ENCODE measurements at places on chromosomes 2 and 18.
A peak's percentile ranks its signal among the peaks of the same experiment; 100 is the strongest.

DNA sequence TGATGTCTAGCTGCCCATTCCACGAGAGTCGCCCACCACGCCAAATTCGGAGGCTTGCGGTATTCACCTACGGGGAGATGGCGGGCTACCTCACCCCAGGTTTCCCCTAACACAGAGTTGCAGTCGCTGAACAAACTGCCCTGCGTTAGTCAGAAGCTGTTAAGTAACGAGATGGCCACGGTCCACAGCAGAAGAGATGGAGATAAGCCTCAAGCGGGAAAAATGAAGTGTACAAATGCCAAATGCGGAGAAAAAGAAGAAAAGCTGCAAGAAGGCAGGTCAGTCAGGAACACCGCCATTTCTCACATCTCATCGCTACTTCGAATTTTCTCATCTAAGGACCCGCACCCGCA, 425 bp downstream of the ASB3 start:
- peak; percentile 8 for DNase-seq

DNA sequence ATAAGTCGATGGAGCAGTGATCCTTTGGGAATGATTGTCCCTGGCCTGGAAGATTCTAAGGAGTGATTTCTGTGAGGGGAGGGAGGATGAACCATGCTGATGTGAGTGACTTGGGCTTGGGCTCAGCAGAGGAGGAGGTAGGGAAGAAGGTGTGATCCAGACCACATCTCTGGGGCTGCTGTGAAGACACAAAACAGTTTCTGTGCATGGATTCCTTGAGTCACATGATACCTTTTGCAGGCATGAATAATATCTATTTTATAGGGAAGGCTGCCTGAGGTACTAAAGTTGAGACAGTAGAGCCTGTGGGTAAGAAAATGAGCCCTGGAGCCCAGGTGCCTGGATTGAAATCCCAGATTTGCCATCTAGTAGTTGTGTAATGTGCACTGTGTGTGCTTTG, 29.8 kb downstream of the SLC1A4 start:
- DNase-seq: no peak

- DNase-seq: no peak
Measured at GRCh38 chr2:172085460-172086159, at the start of gene DLX1. TSS of gene DLX1 (plus strand) at chr2:172085507. CDS start at chr2:172085678, 171 bp downstream.

DNA sequence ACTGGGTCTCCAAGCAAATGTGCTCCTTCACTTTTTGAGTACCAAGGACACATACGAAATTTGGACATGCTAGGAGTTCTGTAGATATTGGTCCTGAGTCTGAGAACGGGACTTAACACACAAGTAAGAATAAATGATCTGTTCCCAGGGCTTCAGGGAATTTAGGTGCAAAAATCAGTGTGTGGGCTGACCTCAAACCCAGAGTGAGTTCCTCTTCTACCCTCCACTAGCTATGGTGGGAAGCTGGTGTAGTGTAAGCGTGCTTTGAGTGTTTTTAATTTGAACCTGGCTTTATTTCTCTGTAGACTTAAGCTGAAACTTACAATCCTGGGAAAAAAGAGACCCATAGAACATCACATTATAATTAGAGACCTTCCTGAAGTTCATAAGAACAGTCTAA, 50.5 kb downstream of the MYO3B start:
- no peak for DNase-seq

- DNase-seq: no peak
Measured at GRCh38 chr2:211494085-211494484, 937.7 kb downstream of the CPS1 start.

DNA sequence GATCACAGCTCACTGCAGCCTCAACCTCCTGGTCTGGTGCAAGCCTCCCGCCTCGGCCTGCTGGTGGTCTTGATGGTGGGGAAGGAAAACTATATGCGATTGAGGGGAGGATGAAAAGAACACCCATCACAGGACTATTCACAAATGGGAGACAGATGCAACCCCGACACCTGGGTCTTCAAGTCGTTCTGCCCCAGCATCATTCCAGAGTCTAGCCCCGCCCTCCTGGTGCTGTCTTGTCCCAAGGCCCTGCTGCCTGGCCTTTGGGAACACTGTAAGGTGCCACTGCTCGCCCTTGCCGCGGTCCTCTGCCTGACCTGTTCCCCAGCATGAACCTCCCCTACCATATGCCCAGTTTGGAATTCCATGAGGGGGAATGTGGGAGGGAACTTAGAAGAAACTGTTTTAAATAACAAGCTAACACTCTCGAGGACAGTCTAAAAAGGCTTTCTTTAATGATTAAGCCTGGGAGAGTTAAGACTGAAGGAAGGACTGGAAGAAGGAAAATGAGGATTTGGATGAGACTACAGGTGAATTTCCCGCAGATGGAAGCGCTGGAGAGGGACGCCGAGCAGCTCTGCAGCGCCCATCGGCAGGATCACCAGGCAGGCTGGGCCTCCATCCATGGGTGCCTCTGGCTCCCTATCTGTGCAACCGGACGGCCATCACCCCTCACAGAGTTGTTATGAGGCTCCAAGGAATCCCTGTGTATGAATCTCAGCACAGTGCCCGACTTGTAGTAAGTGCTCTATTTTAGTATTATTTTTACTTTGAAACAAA, 75.0 kb downstream of the MEX3C start:
- no peak for DNase-seq

DNA sequence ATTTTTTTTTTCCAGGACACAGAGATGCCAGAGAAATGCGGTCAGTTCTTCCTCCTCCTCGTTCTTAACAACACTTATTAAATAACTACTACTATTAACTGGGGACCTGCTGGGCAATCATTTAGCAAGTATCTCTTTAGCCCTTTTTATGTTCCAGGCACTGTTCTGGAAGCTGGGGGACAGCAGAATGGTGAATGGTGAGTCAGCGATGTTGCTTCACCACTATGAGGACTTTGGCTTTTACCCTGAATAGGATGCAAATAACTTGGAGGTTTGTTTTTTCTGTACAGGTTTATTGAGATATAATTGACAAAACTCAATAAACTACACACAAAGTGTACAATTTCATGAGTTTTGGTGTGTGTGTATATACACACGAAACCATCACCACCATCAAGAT, 179.9 kb upstream of the MSH6 start:
- no peak for DNase-seq

DNA sequence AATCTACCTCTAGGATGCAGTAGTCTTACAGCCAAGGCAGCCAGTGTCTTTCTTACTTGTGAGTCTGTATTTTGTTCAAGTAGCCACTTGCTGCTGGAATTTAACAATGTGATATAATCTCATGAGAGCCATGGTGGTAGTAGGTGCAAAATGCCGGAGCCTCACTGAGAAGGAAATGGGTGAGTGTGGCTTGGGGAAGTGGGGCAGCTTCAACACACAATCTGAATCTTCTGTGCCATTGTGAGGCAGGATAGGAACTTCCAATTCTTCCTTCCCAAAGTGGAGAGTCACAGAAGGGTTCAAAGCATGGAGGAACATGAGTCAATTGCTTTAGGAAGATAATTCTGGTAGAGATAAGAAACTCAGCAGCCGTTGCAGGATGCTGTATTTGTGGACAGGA, 158.7 kb upstream of the APCDD1 start:
- no peak for DNase-seq

DNA sequence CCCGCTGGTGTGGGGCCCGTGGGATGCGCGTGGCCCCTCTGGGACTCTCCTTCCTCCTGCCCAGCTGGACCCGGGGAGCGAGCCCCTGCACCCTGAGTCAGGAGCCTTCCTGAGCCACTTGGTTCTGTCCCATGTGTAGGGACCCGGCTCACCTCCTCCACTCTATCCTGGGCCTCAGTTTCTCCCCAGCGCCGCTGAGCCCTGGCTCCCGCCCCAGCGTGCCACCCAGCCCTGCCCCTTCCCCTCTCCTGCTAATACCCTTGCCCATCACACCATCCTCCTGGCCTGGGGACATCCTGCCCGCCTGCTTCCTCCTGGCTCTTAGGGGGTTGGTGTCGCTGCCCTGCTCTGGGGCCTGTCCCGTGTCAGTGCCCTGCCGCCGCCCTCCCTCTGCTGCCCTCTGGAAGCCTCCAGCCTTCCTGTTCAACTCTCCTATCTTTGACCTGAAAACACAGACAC, 24.8 kb downstream of the GPC1 start:
- DNase-seq: no peak

DNA sequence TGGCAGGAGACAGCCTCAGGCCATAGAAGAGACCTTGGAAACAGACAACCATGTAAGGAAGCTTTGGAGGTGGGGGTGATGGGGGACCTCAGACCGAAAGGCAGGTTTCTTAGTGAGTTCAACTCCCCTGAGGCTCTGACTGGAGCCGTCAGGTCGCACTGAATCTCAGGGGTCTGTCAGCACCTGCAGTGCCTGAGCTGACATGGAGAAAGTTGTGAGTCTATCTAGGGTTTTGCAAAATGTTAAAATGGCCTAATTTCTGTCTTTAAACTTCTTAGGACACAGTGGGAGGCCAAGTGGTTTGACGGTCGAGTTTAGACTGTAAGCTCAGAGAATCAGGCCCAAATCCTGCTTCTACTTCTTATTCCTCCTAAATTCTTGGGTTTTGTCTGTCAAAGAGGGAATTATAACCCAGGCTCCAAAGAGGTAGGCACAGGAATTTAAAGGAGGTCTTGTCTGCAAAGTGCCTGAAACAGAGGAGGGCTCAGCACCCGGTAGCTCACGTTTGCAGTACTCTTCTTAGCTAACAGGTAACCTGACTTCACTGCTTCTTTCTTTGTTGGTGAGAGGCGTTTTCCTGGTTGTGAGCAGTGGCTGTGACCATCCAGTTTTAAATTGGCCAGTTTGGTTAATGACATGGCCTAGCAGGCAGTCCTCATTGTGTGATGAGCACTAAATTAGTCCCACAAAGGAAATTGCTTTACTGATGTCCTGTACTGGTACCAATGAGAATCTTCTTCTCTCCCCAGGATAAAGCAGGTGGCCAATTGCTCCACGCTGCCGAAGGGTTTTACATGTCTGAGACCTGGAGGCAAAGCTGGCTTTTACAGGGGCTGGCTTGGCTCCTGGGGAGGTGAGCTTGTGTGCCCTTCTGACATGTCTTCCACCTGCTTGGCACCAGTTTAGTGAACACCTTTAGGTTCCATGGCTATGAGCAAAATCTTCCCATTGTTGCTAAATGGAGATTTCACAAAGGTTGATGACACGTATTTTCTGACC, 95.7 kb downstream of the MYCN start:
- no peak for DNase-seq

- no peak for DNase-seq
Measured at GRCh38 chr2:206968134-206969086, 29.1 kb downstream of the CPO start.

DNA sequence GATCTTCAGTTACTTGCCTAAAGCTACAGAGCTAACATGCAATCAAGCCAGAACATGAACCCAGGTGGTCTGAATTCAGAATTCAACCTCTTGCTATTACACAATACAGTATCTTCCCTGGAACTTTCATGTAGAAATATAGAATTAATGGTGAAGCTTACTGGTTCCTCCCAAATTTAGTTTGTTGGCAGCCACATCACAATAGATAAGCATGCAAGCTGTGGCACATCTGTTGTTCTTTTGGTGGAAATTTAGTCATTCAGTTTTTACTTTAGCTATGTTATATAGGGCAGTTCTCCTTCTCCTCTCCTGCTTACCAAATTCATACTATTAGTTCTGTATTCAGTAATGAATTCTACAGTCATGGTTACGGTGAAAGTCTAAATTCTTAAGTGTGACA, 101.0 kb upstream of the RNF152 start:
- no peak for DNase-seq

DNA sequence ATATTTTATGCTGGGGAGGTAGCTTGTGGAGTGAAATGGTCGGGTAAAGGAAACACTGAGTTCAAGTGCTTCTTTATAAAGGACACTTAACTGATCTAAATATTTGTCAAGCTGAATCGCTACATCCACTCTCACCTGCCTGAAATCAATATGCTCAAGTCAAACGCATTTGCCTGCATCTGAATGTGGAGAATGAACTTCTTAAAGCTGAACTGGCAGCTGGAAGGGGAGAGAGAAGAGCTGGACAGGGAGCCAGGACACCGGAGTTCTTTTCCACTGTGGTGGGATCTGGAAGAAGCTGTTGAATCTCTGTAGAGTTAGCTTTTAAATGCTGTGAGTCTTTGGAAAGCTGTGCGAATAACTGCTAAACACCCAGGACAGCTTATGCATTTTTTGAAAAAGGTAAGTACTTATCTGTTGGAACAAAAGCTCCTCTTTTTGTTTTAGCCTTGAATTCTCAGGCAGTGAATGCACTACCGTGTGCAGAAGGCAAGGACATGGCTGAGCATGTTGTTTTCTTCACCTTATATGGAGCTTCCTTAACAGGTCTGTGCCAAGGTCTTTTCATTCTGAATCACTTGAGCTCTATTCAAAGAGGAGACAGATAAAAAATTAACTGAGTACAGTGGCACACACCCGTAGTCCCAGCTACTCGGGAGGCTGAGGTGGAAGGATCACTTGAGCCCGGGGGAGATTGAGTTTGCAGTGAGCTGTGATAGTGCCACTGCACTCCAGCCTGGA, 74.2 kb upstream of the KLF7 start:
- DNase-seq: no peak

DNA sequence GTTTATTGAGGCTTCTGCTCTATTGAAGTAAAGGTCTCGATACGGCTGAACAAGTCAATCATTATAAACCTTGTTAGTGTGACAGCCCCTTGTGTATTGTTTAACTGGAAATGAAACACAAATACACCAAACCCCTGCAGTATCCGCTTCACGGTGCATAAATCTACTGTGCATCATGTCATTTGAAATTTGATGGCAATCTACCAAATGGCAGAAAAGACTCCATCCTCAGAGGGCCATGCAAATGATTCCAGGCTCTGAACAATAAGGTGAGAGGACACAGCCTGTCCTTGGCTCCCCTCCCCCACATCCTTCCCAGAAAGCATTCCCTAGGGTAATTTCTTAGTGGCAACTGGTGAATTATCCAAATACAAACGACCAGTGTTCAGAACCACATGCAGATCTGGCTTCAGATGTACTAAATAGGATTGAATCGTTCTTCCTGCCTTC, 80.6 kb downstream of the ADCYAP1 start:
- no peak for DNase-seq

DNA sequence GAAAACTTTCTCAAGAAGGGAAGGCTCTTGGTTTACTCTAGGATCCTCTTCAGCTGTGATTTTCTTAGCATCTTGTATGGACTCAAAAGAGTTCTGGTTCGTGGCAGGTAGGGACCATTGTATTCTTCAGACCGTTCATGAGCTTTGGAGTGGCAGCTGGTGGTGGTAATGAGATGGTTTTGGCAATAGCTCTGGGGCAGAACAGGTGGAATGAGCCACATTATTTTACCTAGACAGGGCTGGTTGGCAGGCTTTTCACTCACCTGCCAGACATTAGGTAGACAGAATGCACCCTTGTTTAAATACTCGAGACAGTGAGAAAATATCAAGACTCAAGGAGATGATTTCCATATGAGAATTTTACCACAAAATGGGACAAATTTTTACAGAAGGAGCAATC, 26.2 kb upstream of the MGAT5 start:
- DNase-seq: no peak

DNA sequence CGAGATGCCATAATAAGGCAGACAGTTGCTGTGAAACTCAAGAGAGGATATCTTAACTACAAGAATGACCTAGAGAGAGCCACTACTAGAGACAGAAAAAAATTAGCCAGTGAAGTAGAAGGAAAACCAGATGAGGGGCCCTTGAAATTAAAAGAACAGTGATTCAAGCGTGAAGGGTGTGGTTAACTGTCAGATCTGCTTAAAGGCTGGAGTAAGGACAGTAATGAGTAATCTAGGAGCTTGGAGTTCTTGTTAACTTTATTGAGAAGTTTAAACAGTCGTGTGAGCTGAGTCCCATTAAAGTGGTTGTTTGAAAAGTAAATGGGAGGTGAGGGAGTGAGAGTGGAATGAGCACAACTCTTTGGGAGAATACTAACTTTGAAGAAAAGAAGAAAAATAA, 21.3 kb downstream of the PIGN start:
- no peak for DNase-seq

Measured in activated T-cell treated with anti-CD3 and anti-CD28 coated beads for 48 hours (primary cell).